ENCODE measurements at places on chromosomes 3 and 15. TPM values are rescaled to one million over a fixed set of nuclear protein-coding genes. Genes with fewer than 3 reads are reported as not detected.
A peak's percentile ranks its signal among the peaks of the same experiment; 100 is the strongest.

The MYZAP gene
- 0.66 TPM for total RNA-seq

DNA sequence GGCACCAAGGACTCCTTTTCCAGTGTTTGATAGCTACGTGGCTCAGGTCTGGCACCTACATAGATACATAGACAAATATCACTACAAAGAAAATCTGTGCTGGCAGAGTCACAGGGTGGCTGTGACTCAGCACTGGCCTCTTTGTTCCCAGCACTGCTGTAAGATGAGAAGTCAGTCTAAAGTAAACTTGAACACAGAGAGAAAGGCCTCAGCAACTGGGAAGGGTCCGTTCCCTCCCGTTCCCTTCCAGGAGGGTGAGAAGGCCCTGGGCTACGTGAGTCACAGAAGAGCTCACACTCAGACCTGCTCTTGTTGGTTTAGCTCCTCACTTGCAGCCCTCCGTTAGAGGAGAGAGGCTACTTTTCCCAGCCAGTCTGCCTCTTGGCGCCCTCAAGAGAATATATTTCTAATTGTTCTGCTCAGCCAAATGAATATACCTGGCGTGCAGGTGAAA is 23.1 kb downstream of the ANXA2 start:
- no peak overlapping the region for H3K4me3 ChIP-seq
- peaks cover 14% of the 10 kb centered on the region for H3K4me1 ChIP-seq
- no peaks in the 10 kb centered on the region for H3K27me3 ChIP-seq
- H3K36me3 ChIP-seq: no peaks in the 10 kb centered on the region
- H3K27ac ChIP-seq: peak overlapping the region; percentile 80

DNA sequence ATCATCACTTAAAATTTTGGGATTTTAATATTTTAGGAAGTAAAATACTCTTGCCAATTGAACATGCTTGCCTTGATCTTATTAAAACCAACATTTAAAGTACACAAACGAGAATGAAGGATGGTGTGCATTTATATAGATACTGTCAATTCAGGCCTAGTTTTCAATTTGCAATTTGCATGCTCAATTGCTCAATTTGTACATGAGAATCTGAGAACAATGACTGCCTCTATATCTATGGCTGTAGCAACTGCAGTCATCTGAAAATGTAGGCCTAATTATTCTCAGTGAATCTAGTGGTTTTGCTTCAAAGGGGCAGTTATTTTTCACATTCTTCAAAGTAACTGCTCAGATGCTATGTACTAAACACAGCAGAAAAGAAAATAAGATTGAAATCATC is 18.8 kb downstream of the ZBBX start:
- H3K4me1 ChIP-seq: no peaks in the 10 kb centered on the region
- no peaks in the 10 kb centered on the region for H3K36me3 ChIP-seq
- no peak overlapping the region for H3K27ac ChIP-seq
- no peak overlapping the region for H3K4me3 ChIP-seq
- DNase-seq: no peak

- no peaks in the 10 kb centered on the region for H3K4me1 ChIP-seq
- no peaks in the 10 kb centered on the region for H3K27me3 ChIP-seq
- no peak overlapping the region for H3K27ac ChIP-seq
- peaks cover 29% of the 10 kb centered on the region for H3K36me3 ChIP-seq
Observed at GRCh38 chr3:170337420-170337819, 20.1 kb upstream of the SKIL start.

- H3K27ac ChIP-seq: no peak overlapping the region
- H3K4me3 ChIP-seq: no peak overlapping the region
- H3K27me3 ChIP-seq: no peaks in the 10 kb centered on the region
- no peak for DNase-seq
Observed at GRCh38 chr3:122988508-122988907, 39.1 kb downstream of the SEMA5B start.

GRCh38 chr15:91561371-91562100 is 292.0 kb upstream of the SLCO3A1 start:
- no peaks in the 10 kb centered on the region for H3K4me1 ChIP-seq
- H3K27ac ChIP-seq: no peak overlapping the region
- DNase-seq: no peak
- H3K4me3 ChIP-seq: no peak overlapping the region
- no peaks in the 10 kb centered on the region for H3K27me3 ChIP-seq
